ENCODE measurements at places on chromosomes 3 and 15. TPM values are rescaled to one million over a fixed set of nuclear protein-coding genes. Genes with fewer than 3 reads are reported as not detected.

COPB2 gene
- 83.0 TPM for total RNA-seq

P2RY13 gene
- total RNA-seq: not detected

ZNF80 gene
- total RNA-seq: 5.1 TPM

MKRN2OS gene
- total RNA-seq: not detected

ABI3BP gene
- 0.17 TPM for total RNA-seq

FOXL2NB gene
- total RNA-seq: not detected

SPCS1 gene
- 90.1 TPM for total RNA-seq

SOX14 gene
- not detected for total RNA-seq

HRH1 gene
- 0.36 TPM for total RNA-seq

NDUFB4 gene
- total RNA-seq: 120 TPM

GOLGA8R gene
- total RNA-seq: 28.2 TPM

C2CD4B gene
- not detected for total RNA-seq

VGLL3 gene
- not detected for total RNA-seq

ZDHHC19 gene
- not detected for total RNA-seq

SLC22A13 gene
- 0.61 TPM for total RNA-seq

TTC21A gene
- total RNA-seq: 4.5 TPM

ADAMTS9 gene
- total RNA-seq: not detected

WDR93 gene
- total RNA-seq: not detected

CCR2 gene
- total RNA-seq: 52.5 TPM

CD96 gene
- 375 TPM for total RNA-seq

GOLGA8J gene
- 0.31 TPM for total RNA-seq

SAMD7 gene
- total RNA-seq: not detected

LIPH gene
- not detected for total RNA-seq

ZNF620 gene
- 4.5 TPM for total RNA-seq

DNAH12 gene
- total RNA-seq: 0.30 TPM
